ENCODE measurements at places on chromosomes 11 and 22.

DNA sequence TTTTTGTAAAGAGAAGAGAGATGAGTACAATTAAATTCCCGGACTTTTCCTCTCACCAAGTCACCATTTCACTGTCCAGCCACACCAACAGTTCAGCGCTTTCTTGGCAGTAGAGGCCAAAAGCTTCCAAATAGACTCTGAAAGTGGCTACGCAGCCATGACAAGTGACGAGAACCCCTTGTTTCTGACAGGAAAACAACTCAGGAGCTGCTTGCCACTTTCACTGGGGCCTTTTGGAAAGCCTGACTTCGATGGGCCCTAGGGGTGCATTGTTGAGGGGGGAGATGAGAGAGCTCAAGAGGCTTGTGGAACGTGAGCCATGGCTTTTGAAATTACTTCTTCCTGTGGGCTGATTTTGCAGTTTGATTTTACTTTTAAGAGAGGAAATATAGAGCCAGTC is 422.1 kb upstream of the FAT3 start:
- no peak for DNase-seq

DNA sequence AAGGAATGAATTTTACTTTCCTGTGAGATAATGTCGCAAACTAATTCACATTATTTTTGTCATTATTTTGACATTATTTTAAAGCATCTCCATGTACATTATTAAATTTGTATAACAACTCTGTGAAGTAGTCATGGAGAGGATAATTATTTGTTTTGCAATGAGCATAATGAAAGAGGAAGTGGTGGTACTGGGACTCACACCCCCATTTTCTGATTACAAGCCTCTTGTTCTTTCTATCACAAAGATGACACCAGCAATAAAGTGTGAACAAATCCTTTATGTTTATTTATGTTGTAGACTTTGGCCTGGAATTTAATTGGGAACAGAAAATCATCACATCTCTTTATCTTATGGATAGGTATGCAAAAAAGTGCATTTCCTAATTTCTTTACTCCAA is 522.6 kb downstream of the TMEM135 start:
- DNase-seq = no peak

- no peak for DNase-seq
Observed at GRCh38 chr22:23370251-23370650, 189.9 kb downstream of the BCR start.

GRCh38 chr22:39960791-39961746 is 872 bp downstream of the TMA7B start:
- DNase-seq = peak; percentile 78

- no peak for DNase-seq
Observed at GRCh38 chr11:68343761-68344256, 31.4 kb downstream of the LRP5 start.

- no peak for DNase-seq
Observed at GRCh38 chr22:20965104-20965887, 1.8 kb upstream of the AIFM3 start.

GRCh38 chr11:9150501-9150900 is 59.1 kb upstream of the SCUBE2 start:
- DNase-seq = no peak

GRCh38 chr22:26592421-26592891 is 2.5 kb upstream of the TPST2 start:
- peak; percentile 22 for DNase-seq

DNA sequence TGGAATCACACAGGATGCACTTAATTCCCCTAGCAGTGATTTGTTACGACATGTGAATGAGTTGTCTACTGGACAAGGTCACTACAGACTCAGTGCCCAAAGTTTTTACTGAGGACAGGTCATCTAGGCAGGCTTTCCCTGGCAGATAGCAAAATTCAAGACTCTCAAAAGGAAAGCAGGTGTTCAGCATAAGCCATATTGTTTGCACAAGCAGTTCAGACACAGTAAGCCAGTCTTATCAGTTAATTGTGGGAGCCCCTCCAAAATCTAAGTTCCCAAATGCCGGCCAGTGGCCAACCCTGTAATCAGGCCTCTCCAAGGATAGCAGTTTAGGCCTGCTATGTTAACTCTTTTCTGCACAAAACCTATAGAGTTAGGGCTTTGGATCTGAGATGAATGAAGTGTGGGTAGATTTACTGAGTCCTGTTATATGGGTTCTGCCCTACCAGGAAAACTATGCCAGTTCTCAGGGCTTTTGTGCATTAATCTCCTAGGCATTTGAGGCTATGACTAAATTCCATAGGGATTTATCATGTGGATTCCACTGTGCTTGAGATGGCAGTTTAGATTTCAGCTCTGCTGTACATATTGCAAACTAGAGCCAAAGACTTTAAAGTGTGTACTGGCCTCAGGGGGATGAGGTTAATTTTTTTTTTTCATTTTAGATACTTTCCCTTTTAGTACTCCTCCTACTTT is 4.8 kb upstream of the ARHGEF12 start:
- DNase-seq = peak; percentile 83

- peak; percentile 86 for DNase-seq
Observed at GRCh38 chr11:69704508-69705253, 859 bp upstream of the FGF19 start.

DNA sequence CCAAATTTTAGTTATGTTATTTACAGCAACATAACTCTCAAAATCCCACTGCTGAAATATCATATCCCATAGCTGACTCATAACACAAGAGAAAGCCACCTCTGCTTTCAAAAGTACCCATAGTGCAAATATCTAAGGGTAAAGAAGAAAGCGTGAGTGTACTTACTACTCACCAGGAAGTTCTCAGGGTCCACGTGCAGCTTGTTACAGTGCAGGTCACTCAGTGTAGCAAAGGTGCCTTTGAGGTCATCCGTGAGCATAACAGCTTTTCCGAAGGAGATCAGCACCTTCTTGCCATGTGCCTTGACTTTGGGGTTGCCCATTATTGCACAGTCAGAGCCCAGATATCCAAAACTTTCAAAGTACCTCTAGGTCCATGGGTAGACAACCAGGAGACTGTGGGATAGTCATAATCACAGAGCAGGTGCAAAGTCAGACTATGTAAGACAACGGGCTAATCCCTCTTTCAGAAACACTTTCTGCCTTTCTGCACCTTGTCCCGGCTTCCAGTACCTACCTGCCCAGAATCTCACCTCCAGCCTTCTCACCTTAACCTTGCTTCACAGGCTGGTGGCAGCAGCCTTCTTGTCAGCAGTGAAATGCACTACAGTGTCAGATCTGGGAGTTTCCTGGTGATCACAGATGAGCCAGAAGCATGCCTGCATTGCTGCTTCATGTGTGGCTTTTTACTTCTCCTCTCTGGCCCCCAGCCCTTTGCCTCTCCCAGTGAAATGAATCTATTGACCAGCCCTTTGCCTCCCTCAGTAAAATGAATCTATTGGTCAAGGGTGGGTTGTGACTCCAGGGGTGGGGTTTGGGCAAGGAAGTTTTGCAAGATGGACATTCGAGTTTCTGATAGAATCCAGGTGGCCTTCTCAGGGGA is 6.5 kb downstream of the HBG1 start:
- no peak for DNase-seq

GRCh38 chr11:120547316-120547715 is 35.8 kb downstream of the GRIK4 start:
- no peak for DNase-seq

- DNase-seq = no peak
Observed at GRCh38 chr11:61571869-61572268, 9.0 kb downstream of the SYT7 start.

DNA sequence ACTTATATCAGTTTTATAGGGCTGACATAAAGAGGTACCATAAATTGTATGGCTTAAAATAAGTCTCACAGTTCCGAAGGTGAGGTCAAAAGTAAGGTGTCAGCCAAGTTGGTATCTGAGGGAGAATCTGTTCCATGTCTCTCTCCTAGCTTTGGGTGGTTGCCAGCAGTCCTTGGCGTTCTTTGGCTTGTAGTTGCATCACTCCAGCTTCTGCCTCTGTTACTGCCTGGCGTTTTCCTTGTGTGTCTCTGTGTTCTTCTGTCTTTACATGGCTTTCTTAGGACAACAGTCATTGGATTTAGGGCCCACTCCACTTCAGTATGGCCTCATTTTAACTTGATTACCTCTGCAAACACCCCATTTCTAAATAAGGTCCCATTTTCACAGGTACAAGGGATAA is 16.7 kb downstream of the MMP7 start:
- no peak for DNase-seq

DNA sequence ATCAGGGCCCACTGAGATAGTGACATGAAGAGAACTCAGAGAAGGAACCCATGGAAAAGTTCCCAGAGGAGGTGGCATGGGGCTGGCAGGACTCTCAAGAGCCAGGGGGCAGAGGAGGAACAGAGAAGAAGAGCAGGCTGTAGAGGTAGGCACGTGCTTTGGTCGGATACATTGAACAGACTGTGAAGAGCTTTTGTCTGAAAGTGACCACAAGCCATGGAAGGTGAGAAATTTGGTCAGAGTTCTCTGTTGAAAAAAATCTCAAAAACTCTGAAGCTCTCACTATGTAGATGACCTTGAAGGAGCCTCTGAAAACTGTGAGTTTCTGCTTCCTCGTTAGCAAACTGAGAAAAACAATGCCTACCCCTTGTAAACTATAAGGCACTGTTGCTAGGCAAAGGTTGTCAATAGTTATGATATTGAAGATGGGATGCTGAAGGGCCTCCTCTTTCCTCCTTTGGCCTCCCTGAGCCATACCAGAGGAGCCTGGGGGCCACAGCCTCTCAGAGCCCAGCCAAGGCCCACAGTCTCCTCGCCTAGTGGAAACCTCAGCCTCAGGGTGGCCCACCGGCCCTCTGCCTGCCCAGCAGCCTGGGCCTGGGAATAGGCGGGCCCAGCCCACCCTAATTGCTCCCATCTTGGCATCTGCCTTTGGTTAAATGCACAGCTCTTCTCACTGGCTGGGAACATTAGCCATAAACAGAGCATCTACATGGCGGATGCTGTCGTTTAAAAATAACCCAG is 415.7 kb downstream of the SOX6 start:
- DNase-seq = no peak

GRCh38 chr11:45304992-45305335 is 18.8 kb upstream of the SYT13 start:
- no peak for DNase-seq

Measured in SW480 (cell line).